Neural crest cell (in vitro differentiated cells): ENCODE measurements at places on chromosomes 2 and 18. TPM values are rescaled to one million over a fixed set of nuclear protein-coding genes. Genes with fewer than 3 reads are reported as not detected.

UPP2 gene
- total RNA-seq: not detected in 2 replicates

EPC2 gene
- total RNA-seq: 31.6 and 35.3 TPM in 2 replicates

NGEF gene
- total RNA-seq: 0.96 and 1.5 TPM in 2 replicates

POTEF gene
- total RNA-seq: 8.4 and 11.0 TPM in 2 replicates

TTR gene
- not detected in 2 replicates for total RNA-seq

SPR gene
- 5.8 and 6.3 TPM in 2 replicates for total RNA-seq

GBX2 gene
- total RNA-seq: 21.3 and 21.9 TPM in 2 replicates

ZEB2 gene
- total RNA-seq: 192 and 200 TPM in 2 replicates

INPP5D gene
- total RNA-seq: 0.28 and 0.30 TPM in 2 replicates

TTN gene
- under 0.01 TPM in 2 replicates for total RNA-seq

MGAT4A gene
- 11.5 and 12.2 TPM in 2 replicates for total RNA-seq

DNA sequence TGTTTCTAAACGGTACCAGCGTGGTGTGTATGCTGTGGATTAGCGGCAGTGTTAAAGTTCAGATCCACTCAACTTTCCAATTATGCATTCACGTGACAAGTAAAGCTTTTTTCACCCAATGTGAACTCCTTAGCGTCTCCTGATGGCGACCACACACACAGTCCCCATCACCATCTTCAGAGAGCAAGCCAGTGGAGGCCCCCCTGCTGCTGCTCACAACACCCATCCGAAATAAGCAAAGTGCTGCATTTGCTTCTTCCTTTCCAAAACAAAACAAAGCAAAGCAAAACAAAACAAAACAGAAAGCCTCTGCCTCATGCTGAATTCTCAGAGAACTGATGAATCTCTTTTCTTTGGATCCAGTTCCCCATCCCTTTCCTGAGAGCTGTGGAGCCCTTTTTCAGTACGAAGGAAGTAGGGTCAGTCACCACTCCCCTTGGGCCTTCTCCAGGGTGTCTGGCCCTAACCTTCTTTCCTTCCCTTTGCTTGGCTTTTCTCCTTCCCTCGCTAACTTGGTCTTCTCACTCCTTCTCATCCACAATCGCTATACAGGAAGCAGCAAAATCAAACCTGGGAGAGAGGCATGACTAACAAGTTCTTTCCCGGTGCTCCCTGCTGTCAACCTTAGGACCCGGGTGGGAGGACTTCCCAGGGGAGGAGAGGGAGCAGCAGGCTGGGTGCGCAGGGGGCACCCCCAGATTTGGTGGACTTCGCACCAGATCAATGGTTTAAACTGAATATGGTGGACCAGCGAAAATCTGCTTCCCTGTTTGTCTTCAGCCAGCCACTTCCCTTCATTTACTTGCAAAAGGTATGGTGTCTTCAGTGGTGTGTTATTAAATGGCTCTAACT lies 56.0 kb downstream of the NRP2 start:
- no peak for DNase-seq

- no peak for DNase-seq
These were observed 22.0 kb downstream of the MARCHF4 start for GRCh38 chr2:216350214-216350791.

- no peak for DNase-seq
These were observed 3.2 kb downstream of the NPPC start for GRCh38 chr2:231923010-231923344.

GRCh38 chr2:13996527-13996926 lies 636.0 kb upstream of the LRATD1 start:
- DNase-seq: no peak

DNA sequence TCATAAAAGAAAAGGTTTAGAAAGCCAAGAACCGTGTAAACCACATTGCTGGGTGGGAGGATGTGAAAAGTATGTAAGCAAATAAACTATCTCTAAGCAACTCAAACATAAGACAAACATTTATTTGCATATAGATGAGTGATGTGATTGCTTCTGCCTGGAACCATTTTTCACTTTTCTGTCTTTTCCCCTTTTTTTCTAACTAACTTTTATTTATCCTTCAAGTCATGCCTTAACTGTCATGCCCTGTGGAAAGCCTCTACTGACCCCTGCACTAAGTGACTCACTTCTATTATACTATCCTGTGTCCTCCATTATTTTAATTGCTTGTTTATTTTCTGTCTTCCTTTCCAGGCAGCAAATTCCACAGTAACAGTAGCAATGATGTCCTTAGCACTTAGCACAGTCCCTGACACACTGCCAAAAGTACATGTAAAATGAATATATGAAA lies 87.5 kb upstream of the CTAGE1 start:
- no peak for DNase-seq

DNA sequence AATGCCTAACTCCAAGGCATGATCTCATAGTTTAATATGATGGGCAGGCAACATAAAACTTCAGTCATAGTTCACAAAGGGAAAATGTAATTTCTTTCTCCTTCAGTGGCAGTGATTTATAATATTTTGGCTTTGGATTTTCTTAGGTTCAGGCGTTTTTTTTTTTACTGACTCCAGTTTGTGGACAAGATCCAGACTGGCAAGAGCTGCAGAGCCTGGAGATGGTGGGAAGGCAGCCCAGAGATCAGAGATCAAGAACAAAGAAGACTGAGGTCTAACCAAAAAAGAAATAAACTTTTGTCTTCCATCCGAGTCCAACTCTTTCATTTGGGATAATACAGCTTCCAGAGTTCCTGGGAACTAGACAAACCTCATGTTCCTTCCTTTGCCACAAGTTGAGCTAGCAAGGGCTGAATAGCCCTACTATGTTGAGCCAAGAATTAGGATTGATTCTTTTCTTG lies 215.3 kb upstream of the SETBP1 start:
- no peak for DNase-seq

GRCh38 chr2:109290887-109291643 lies 162.1 kb downstream of the SH3RF3 start:
- DNase-seq: no peak

GRCh38 chr18:74896390-74896991 lies 298.8 kb downstream of the ZNF407 start:
- no peak for DNase-seq

DNA sequence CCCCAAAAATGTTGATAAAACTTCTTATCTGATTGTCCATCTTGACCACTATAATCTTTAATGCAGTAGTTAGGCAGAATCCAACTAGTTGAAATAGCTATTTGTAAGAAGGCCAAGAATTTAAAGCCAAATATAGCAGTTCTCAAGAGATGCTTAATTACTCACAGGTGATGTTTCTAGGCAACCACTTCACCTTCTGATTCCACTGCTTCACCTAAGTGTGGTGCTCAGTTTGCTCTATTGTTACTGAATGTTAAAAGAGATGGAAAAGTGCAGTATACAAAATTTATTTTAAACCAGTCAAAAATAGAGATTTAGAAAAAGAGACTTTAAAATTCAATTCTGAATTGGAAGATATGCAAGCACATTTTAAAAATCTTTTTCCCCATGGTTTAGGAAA lies 539.4 kb downstream of the ZNF804A start:
- no peak for DNase-seq

DNA sequence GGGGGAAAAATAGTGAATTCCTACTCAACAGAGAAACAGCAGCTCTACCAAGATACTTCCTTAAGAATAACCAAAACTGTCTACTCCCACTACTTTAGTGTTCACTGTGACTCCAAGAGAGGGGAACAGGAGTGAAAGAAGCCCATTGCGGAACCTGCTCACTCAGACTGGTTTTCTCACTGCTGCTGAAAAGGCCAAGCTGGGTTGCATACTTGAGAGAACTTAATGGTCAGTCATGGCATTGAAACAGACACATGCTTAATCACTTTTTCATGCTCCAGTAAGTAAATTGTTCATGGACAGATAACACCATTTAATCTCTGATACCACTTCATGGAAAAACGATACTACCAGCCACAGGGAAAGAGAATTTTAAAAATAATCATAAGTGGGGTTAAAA lies 35.7 kb upstream of the SLC8A1 start:
- DNase-seq: no peak

- peak; percentile 98 for DNase-seq
These were observed at the start of gene HAT1 for GRCh38 chr2:171922230-171923022. Gene HAT1 (plus strand): TSS chr2:171922461. CDS start chr2:171922501, 40 bp downstream.

GRCh38 chr18:27022477-27022876 lies 157.0 kb upstream of the AQP4 start:
- no peak for DNase-seq

- peak; percentile 55 for DNase-seq
These were observed 1.0 kb upstream of the BMPR2 start for GRCh38 chr2:202375033-202375608.

- no peak for DNase-seq
These were observed 108.5 kb upstream of the RND3 start for GRCh38 chr2:150595803-150596470.

- DNase-seq: no peak
These were observed 155.9 kb upstream of the MAP3K20 start for GRCh38 chr2:172919732-172920131.

GRCh38 chr18:36518839-36519238 lies 221.3 kb downstream of the FHOD3 start:
- no peak for DNase-seq

- DNase-seq: no peak
These were observed 14.2 kb downstream of the CD8A start for GRCh38 chr2:86776532-86776931.

DNA sequence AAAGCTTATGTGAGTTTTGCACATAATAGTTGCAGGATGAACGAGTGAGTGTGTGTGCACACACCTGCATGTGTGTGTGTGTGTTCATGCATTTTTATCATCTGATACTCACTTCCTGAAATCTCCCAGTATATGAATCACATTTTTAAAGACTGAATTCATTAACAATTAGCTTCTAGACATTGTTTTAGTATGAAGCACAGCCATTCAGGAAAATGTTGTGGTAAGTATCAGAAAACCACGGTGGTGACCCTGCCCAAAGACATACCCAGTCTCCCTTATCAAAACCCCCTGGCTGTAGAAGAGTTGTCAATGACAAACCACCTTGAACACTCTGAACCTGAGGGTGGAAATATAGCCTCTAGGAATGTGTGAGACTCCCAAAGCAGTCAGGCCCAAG lies 220.8 kb downstream of the ALK start:
- DNase-seq: no peak

DNA sequence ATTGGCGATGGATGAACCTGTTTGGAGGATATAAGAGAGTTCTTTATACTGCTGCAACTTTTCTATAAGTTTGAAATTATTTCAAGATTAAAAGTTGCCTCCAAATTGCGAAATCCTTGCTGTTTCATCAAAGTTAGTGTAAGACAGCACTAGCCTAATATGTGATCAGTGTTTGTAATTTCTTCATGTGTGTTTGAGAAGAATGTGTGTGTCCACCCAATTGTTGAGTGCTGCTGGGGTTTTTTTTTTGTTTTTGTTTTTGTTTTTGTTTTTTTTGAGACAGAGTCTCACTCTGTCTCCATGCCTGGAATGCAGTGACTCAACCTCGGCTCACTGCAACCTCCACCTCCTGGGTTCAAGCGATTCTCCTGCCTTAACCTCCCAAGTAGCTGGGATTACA lies 33.4 kb downstream of the CDK15 start:
- no peak for DNase-seq
